ENCODE measurements at places on chromosomes 2 and 18.

DNA sequence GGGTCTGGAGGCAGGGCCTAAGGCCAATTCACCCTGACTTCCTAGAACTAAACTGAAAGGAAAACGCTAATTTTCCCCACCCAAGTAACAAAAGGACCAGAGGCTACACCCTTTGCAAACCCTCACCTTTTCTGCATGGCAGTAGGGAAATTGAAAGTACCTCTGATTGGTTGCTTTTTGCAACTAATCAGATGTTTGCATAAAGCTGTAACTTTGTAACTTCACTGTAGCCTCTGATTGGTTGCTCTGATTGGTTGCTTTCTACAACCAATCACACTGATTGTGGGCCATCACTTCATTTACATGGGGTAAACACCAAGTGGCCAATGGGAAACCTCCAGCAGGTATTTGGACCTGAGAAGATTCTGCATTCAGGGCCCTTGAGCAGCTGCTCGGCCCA is 20.8 kb downstream of the EIPR1 start:
- no peak for DNase-seq

DNA sequence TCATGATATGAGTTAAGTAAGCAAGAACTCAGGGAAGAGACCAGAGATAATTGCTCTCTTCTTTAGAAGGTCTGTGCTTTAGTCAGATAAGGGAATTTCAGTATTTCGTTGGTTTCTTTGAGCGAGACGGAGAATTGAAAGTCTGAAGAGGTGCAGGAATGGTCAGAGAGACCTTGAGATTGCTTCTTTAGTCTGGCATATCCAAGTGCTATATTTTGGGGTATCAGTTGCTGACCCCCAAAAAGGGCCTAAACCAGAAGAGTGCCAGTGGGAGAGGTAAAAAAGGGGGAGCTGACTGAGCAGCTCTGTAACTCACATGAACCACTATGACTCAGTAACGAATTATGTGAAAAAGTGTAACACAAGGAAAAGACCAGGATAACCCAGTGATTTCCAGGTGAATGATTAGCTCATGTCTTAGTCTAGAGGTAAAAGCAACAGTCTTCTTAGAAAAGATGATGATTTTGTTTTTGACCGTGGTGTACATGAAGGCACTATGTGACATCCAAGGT is 932.9 kb downstream of the TDRD15 start:
- no peak for DNase-seq

GRCh38 chr2:220682616-220683015 is 889.5 kb downstream of the EPHA4 start:
- DNase-seq = no peak

- DNase-seq = no peak
Measured at GRCh38 chr2:96531366-96531765, 5.2 kb upstream of the ARID5A start.

GRCh38 chr2:121303531-121304263 is 18.7 kb upstream of the TFCP2L1 start:
- no peak for DNase-seq

DNA sequence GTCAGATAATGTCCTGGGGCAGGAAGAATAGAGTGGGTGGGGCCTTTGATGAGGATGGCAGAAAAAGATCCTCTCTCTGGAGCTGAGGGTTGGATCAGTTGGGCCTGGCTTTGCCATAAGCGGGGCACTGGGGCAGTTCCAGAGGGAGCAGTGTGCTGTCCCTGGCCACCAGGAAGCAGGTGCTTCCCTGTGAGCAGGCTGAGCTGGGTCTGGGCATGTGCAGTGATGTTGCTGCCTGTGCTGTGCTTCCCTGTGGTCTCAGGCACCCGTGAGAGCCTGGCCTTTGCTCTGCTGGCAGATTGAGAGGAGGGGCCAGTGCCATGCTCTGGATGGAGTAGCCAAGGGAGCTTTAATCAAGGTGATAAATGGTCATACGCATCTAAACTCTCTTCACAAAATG is 14.6 kb upstream of the NPPC start:
- no peak for DNase-seq

GRCh38 chr2:25043241-25043867 is 1.5 kb downstream of the EFR3B start:
- no peak for DNase-seq

- no peak for DNase-seq
Measured at GRCh38 chr2:26203906-26204305, 31.0 kb downstream of the GAREM2 start.

GRCh38 chr18:77634494-77634893 is 384.8 kb downstream of the GALR1 start:
- DNase-seq = no peak

DNA sequence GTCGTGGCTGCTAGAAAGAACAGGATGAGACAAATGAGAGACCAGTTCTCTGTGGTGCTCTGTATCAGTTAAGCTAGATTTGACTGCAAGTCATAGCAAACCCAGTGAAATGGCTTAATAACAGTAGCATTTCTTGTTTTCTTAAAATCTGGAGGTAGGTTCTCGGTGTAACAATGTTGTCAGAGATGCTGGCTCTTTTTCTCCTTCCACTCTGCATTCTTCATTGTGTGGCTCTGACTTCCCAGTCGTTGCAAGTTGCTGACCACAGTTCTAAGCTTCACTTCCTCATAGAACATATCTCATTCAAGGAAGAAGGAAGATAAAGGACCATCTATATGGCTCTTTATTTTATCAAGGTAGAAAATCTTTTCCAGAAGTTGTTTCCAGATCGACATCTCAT is 7.9 kb upstream of the CKAP2L start:
- no peak for DNase-seq

DNA sequence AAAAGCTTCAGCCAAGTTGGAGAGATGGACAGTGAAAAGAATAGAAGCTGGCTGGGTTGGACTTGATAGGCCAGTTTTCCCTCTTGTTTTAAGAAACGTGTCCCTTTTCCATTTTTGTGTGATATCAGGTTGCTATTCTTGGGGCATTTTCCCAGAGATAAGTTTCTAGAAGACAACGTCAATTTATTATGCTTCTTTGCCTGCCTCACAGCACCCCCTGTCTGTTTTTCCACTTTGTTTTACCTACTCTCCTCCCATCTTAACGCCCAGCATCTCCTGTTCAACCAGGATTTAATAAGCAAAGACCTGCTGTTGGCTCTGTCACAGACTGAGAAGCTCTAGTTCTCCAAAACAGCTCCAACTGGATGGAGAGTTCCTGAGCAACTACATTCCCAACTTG is 317.8 kb upstream of the ZNF521 start:
- no peak for DNase-seq

- DNase-seq = no peak
Measured at GRCh38 chr2:25561136-25561850, 112.1 kb downstream of the DTNB start.

DNA sequence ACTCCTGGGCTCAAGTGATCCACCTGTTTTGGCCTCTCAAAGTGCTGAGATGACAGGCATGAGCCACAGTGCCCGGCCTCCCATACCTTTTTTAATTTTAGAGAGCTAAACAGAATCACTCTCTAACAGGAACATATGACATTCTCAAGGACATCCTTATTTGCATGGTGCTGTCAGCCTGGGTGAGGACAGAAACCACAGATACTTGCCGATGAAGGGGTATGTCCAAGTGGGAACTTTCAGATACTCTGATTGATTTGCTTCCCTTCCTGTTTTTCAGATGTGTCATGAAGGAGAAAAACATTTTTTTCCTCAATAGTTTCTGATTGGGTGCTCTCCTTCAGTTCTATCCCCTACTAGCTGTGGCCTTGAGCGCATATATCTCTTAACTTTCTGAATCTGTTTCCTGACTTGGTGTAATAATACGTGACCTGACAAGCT is 49.6 kb downstream of the MYO3B start:
- DNase-seq = no peak

- no peak for DNase-seq
Measured at GRCh38 chr2:200814917-200815316, 3.2 kb downstream of the BZW1 start.

GRCh38 chr2:69643602-69644505 is at the start of gene AAK1:
Gene AAK1 (minus strand): TSS chr2:69643739. CDS start chr2:69643040, 699 bp downstream.
- DNase-seq = peak; percentile 56

- DNase-seq = no peak
Measured at GRCh38 chr2:12120281-12121150, 374.1 kb downstream of the LPIN1 start.

DNA sequence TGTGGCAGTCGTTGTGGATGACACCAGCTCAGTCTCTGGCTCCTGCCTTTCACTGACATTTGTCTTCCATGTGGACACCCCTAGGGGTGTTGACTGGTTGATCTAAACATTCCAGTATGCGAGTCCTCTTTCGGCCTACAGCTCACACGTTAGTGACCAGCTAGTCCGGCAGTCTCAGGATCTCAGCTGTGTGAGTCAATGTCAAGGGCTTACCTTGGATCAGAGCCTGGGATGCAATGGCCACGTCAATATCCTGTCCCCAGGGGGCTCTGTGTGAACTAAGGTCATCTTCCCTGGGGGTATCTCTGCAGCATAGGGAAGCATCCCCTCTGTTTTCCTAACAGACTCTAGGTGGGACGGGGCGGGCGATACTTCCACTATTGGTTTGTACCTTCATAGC is 35.1 kb upstream of the YWHAQ start:
- no peak for DNase-seq

DNA sequence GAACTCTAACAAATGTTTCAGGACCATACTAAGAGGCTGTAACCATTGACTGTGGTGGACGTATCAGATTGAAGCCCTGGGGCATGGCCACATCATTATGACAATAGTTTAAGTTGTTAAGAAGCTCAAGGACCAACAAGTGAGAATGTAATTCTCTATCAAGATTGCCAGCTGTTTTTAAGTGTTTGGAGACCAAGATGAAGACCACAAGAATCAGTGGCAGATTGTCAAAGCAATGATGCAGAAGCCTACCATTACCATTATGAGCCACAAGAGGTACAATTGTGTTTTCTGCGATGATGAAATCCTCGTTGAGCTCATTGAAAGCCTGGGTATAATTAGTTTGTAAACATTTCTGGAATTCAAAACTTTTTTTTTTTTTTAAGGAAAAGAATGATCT is 261.1 kb upstream of the ZEB2 start:
- DNase-seq = no peak

GRCh38 chr2:80117401-80117800 is 187.2 kb downstream of the LRRTM1 start:
- DNase-seq = no peak

- no peak for DNase-seq
Measured at GRCh38 chr2:128958241-128958640, 639.6 kb upstream of the HS6ST1 start.

- DNase-seq = no peak
Measured at GRCh38 chr2:166632616-166633015, 138.6 kb upstream of the SCN7A start.

DNA sequence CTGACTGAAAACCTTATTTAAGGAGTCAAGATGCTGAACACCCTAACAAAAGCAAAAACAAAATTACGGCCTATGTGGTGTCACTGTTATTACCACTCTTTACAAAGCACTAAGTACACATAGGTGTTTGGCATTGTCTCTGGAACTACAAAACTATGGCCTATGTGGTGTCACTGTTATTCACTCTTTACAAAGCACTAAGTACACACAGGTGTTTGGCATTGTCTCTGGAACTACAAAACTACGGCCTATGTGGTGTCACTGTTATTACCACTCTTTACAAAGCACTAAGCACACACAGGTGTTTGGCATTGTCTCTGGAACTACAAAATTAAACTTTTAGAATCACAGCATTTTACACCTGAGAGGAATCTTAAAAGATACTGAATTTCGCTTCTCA is 47.4 kb downstream of the SLC35F5 start:
- no peak for DNase-seq

DNA sequence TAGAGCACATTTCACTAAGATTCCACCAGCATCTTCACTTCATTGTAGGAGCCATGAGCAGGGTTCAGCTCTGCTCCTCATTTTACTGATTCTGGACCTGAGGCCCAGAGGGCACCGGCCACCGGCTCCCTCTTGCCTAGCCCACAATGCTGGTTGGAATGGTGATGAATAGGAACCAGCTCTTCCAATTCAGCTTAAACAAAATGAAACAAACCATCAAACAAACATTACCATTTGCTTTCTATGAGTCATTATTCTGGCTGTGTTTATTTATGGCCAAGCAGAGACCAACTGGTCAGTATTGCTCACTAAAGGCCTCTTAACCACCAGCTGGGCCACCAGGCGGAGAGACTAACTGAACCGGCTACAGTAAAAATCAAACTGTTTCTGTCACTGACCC is 176.7 kb downstream of the MTX2 start:
- DNase-seq = no peak

- no peak for DNase-seq
Measured at GRCh38 chr2:196590286-196590685, 49.2 kb upstream of the CCDC150 start.

- no peak for DNase-seq
Measured at GRCh38 chr18:41767960-41768359, 187.1 kb upstream of the PIK3C3 start.

GRCh38 chr2:229407170-229407569 is 136.1 kb upstream of the PID1 start:
- DNase-seq = no peak

DNA sequence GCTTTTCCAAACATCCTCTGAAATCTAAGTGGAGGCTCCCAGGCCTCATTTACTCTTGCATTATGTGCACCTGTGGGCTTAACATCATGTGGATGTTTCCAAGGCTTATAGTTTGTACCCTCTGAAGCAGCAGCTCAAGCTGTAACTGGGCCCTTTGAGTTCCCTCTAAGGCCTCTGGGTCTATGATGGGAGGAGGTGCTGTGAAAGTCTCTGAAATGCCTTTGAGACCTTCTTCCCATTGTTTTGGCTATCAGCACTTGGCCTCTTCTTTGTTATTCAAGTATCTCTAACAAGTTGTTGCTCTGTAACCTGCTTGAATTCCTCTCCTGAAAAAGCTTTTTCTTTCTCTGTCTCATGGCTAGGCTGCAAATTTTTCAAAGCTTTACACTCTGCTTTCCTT is 58.1 kb upstream of the MYT1L start:
- DNase-seq = no peak

- DNase-seq = no peak
Measured at GRCh38 chr2:165959371-165959770, 5.8 kb upstream of the TTC21B start.

All from stimulated activated CD8-positive, alpha-beta memory T cell treated with anti-CD3 and anti-CD28 coated beads, Interleukin-15, amount 100 ng/mL, for 1 hour (primary cell).